ENCODE measurements at places on chromosomes 11 and 22.

DNA sequence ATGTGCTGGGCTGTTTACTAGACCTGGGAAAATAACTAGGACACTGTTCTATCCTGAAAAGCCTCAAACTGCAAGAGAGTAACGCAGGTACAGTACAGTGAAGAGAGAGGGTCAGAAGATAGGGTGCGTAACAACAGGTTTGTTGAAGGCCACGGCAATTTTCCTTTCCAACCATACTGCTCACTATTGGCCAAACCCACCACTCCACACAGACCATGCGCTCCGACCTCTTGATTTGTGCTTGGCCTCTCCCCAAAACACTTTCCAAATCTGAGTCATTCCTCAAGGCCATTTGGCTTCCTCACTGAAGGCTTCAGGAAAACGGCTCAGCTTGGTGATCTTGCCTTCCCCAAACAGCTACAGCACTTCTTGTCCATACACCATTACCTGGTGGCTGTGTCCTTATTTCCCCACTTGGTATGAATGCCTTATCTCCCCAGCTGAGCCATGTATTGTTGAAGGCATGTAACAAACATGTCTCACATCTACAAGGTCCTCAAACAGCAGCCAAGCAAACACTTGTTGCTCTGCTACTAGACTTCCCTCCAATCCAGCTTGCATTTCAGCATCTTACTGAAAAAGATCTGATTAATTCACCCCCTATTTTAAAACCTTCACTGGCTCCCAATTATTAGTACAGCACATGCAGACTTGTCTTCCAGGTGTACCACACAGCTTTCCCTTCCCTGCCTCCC lies 40.9 kb downstream of the TCF20 start:
- DNase-seq: no peak

DNA sequence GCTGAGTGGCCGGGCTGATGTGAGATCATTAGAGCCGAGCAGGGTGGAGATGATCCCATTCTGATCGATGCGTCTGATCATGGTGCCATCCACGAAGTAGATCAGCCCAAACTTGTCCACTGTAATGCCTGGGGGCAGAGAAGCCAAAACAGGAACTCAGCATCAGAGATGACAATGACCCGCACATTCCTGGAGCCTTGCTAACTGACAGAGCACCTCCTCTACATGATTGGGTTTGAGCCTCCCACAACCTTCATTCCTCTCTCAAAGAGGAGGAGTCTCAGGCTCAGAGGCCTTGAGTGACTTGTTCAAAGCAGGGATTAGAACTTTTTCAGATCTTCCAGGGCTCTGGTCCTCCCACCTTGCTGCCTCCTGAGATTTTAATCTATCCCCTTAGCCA lies 133.7 kb upstream of the NARS2 start:
- no peak for DNase-seq

GRCh38 chr11:114284021-114284420 lies 12.2 kb upstream of the NNMT start:
- no peak for DNase-seq

DNA sequence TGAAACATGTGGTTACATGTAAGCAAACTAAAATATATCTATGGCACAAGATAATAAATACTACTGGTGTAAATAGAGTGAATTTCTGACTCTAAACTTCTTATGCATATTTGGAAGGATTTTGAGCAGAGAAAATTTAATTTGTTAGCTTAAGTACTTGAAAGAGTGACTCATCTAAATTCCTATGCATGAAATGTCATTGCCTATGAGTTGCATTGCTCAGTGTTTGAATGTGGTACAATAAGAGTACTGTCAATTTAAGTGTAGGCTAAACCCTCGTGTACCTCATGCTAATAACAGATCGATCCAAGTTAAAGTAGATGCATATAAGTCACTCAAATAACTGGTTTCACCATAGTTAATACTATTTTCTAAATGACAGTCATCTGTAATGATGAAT lies 5.3 kb upstream of the CARD18 start:
- no peak for DNase-seq

DNA sequence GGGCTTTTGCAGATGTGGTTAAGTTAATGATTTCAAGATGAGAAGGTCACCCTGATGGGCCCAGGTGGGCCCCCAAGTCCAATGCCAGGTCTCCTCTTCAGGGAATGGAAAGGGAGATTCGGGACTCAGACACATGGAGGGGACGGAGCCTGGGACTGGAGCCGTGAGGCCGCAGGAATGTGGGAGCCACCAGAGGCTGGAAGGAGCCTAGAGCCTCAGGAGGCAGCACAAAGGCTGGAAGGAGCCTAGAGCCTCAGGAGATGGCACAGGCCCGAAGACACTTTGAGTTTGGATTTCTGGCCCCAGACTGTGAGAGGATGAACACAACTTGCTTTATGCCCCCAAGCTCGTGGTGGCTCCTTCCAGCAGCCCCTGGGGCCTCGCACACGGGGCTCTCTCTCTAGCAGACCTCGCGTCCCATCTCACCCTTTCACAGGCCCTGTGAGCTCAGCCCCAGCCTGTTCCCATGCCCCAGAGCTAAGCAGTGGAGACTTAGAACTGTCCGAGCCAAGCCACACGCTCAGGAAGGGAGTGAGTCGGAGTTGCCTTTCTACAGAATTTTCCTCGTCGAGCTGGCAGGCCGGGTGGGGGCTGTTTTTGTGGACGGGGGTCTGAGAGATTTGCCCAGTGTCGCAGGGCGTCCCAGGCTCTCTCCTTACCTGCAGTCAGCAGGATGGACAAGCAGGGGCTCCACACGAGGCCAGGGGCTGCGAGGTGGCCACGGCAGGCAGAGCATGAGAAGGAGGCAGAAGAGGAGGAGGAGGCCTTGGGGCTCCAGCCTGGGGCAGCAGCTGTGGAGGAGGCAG lies 937.6 kb downstream of the BRD1 start:
- no peak for DNase-seq

DNA sequence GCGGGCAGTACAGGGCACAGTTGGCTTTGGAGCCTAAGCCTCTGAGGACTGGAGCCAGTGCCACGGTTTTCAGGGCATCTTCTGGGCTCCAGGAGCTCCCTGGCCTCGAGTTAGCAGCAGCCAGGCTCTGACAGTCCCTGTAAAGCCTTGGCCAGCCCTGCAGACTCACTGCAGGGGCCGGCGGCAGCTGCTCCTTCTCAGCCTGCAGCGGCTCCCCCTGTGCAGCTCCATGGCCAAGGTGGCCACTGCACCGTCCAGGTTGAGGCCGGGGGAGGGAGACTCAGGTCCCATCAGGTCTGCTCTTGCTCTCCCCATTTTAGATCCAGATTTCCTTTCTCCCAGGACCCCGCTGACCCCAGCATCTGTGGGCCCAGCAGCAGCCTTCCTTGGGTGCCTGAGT lies 1461.1 kb downstream of the BRD1 start:
- DNase-seq: no peak

- no peak for DNase-seq
Measured at GRCh38 chr22:43289976-43290721, 53.0 kb downstream of the SCUBE1 start.

DNA sequence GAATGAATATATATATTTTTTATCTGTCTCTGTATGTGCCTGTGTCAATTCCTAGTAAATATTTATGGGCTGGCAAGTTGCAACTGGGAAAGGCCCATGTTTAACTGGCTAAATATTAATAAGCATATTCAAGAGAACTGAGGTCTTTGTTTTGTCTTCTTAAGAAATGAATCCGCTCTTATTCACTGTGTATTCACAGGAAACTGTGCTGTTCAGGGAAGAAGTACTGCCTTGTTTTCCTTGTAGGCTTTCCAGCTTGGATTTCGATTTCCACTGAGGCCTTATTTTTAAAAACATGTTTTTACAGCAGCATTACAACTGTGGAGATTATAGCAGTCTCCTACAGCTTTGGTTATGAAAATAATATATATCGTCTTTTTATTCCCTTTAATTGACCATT lies 64.7 kb downstream of the LDLRAD3 start:
- no peak for DNase-seq

DNA sequence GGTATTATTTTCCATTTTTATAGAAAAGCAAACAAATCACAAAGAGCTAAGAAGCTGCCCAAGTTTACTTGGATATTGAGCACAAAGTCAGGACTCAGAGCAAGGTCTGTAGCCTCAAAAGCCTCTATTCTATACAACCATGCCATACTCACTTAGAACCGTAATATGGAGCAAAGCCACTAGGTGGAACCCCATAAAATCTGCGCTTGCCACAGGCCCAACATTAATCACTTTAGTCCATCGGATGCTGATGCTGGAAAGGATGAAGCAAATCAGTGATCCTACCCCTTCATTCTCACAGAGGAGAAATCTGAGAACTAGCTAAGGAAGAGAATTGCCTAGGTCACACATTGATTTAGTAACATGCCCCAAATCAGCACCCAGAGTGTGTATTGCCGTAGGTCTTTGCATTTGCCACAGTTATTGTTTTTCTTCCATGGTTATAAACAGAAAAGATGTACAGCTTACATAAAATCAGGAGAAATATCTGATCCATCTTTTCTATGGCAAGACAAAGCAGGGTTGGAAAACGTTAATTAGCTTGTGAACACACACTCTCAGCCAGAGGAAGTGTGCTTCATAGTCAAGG lies 56.7 kb upstream of the RAB38 start:
- no peak for DNase-seq

DNA sequence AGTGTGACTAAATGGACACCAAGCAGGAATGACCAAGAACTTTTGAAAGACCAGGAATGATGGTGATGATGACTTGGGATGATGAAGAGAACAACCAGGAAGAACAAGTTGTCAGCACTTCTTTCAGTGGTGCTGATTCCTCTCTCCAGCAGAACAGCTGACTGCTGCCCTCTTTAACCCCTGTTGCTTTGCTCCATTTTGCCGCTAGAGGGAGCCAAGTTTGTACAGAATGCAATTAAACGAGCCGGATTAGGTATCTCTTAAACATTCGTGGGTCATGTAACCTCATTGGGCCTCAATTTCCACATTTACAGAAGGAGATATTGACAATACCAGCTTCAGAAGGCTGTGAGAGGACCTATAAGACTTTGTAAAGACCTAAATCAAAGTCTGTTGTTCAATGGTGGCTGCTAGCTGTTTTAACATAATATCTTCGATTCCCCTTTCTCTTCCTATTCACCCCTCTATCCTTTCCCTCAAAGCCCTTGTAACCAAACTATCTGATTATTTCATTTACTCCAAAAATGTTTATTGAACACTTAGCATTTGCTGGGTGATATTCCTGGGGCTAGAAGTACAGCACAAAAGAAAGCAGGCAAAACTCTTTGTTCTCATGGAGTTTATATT lies 1.9 kb downstream of the OR4S1 start:
- peak; percentile 40 for DNase-seq

- no peak for DNase-seq
Measured at GRCh38 chr11:11681536-11681935, 59.7 kb upstream of the GALNT18 start.

DNA sequence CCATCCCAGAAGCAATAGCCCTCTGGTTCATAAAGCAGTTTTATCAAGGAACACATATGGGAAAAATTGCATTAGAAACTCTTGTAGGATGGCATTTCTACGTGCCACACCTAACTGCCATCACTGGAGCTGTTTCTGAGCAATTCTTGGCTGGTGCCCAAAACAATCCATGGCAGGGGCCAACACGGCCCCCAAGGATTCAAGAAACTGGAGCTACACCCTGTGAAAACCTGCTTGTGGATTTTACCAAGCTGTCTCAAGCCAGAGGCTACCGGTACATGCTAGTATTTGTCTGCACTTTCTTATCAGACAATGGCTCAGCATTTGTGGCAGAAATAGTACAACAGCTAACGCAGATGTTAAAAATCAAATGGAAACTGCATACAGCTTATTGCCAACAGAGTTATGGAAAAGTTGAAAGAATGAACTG lies 42.4 kb upstream of the GLYAT start:
- no peak for DNase-seq

- DNase-seq: no peak
Measured at GRCh38 chr11:112593440-112593839, 332.8 kb upstream of the PLET1 start.

DNA sequence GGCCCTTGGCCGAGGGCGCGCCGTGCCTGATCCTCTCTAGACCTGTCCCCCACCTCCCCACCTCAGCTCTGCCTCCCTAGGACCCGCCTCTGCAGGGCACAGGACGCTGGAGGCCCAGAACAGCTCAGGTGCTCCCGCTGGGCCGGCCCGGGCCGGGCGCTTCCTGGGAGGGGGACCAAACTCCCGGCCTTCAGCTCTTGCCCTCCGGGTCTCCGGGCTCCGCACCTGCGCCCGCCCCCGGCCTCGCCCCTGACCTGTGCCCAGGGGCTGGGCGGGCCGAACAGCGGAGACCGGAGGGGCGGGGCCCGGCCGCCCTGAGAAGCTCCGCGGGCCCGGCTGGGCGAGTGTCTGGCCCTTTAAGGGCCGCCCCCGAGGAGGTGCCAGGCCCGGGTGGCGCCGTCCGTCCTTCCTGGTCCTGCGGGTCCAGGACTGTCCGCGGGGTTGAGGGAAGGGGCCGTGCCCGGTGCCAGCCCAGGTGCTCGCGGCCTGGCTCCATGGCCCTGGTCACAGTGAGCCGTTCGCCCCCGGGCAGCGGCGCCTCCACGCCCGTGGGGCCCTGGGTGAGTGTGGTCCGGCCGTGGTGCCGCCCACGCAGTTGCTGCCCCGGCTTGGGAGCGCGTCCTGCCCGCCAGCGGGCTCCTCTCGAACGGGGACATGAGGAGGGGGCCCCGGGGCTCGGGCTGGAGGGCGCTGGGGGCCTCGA lies at the start of gene SSH3:
Gene SSH3, plus strand, starts transcription at position 399 of the 703 bp plus-strand sequence. Its CDS starts 96 bp downstream, at position 495.
- DNase-seq: peak; percentile 49

- DNase-seq: no peak
Measured at GRCh38 chr11:93906486-93906885, 56.1 kb upstream of the VSTM5 start.

DNA sequence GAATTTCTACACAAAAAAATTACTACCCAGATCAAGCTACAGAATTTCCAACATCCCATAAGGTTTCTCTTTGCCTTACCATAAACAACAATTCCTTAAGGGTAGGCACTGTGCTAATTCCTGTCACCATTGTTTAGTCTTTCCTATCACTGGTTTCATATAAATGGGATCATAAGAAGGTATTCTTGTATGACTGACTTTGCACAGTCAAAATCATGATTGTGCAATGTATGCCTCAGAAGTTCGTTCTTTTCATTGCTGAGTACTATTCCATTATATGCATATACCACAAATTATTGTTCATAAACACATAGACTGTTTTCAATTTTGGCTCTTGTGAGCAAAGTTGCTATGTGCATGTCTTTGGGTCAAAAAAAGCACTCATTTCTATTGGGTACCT lies 611.6 kb upstream of the CADM1 start:
- no peak for DNase-seq

- DNase-seq: no peak
Measured at GRCh38 chr11:124081483-124081882, 33.8 kb upstream of the VWA5A start.

- DNase-seq: no peak
Measured at GRCh38 chr11:131186629-131187101, 183.8 kb upstream of the NTM start.

DNA sequence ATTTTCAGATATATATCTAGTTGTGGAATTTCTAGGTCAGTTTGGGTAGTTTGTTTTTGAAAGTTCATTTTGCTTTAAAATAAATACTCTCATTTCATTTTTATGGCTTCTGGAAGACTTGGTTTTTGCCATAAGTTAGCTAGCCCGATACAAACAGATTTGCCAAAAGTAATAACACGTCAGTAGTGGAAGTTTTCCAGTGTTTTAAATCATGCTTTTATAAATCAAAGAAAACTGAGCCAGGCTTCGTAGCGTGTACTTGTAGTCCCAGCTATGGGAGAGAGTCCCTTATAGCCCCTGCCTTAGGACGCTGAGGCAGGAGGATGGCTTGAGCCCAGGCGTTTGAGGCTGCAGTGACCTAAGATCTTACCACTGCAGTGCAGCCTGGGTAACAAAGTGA lies 21.7 kb upstream of the MICALL1 start:
- DNase-seq: no peak
